ENCODE measurements at places on chromosomes 2 and 18.

GRCh38 chr18:73168236-73168635 is 300.4 kb upstream of the NETO1 start:
- DNase-seq = no peak

DNA sequence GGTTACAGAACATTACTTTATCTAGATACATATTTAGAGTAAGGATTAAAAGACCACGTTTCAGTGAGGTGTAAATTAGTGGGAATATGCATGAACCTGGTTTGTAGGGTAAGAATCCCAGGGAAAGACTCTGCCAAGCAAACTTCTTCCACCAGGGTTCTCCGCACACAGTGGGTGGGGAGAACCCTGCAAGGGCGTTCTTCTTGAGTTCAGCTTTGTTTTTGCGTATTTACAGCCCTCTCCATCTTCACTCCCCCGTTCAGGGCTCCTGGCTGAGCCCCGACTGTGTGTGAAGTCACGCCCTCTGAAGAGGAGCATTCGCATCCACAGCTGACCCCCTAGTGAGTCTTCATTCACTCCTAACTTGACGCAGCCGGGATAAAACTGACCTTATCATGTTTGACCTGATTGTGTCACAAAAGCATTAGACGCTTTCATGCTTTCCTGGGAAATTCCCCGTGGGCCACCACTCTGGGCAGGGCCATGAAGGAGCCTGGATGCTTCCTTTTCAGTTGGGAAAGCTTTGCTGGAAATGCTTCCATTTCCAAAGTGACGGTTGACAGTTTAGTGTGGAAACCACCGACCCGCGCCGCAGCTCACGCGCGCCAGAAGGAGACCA is 1.0 kb downstream of the ALKAL2 start:
- no peak for DNase-seq

DNA sequence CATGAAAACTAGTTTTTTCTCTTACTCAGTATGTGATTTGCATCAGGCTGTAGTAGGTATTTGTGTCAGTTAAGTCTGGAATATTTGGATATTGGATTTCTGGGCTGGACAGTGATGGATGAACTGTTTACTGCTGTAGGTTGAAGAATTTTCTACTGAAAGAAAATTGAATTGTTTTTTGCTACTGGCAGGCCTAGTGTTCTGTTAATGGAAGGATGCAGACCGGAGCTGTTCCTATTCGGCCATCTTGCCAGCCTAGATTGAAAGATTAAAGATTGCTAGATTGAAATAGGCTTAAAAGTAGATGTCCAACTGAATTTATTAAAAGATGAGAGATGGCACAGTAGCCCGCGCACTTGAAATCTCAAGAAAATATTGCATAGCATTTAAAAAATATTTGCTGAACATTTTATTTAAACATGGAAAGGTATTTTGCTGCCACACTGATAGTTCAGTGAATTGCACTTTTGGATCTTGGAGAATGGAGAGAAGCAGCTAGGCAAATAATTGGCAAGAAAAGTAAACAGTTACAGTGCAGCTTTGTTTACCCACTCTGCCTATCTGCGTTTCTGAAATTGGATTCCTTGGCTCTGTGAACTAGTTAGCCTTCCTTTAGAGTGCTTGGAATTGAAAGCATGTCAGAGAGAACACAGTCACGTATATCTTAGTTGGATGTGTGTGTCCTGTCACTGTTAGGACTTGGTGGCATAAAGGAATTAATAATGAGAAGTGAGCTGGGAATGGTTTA is 54.1 kb downstream of the EPB41L5 start:
- DNase-seq = peak; percentile 10

DNA sequence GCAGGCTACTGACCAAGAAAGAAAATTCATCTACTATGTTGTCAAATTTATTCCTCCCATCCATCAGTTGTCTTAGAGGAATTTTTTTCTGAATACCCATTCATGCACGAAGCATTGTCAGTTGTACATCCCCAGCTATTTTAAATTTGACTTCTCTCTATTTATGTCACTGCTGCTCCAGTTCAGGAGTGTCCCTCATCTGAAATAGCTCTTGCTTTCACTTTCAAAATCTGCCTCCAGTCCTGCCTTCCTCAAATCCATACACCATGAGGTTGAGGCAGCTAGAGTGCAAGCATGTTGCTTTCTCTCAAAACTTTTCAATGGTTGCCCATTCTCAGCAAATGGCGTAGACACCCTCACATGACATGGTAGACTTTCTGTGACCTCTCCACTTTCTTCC is 335.4 kb upstream of the CDH2 start:
- DNase-seq = no peak

DNA sequence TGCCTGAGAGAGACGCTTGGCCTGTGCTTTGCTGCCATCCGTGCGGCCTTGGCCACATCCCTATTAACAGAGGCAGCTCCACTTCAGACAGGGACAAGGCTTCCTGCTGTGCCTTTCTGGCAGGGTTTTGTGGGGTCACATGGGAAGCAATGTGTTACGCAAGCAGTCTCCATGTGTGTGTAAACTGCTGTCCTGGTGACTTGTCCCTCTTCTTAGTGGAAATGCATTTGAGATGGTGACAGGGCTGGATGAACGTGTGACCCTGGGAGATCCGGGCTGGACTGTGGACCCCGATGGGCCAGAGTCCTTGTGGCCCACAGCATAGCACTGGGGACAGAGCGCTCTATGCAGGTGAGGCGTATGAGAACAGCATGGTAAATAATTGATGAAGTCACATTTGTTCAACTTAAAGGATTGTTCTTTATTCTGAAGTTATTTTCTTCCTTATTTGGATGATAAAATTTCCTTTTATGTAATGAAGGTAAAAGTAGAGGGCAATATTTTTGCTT is 23.2 kb downstream of the ASB1 start:
- DNase-seq = no peak

- DNase-seq = no peak
Measured at GRCh38 chr2:51723691-51724090, 691.8 kb upstream of the NRXN1 start.

DNA sequence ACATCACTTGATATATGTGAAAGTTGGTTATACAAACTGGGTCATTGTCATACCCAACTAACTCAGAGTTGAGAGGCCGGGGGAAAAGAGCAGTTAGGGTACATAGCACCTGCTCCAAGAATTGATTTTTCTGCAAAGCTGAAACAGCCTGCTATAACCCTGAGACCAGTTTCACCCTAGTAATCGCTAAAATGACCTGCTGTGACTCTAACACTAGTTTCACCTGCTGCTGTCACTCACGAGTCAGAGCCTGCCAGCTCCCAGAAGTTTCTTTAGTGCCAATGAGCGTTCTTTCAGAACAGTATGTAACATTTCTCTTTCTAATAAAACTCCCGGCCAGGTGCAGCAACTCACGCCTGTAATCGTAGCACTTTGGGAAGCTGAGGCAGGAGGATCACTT is 28.0 kb downstream of the SRSF7 start:
- no peak for DNase-seq

DNA sequence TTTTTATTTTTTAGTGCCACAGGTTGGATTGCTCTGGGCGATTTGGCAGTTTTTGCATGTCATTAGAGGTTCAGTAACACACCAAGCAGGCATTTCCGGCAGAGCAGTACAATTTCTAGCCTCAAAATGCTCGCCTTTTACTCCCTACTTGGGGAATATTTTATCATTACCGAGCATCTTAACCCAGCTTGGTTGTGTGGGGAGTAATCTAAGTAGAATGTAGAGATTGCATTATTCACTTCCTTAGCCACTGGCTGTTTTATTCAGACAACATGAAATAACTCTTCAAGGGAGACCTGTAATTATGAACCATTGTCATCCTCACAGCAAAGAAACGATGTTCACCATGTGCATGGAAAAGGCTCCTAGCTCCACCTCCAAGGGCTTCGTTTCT is 13.1 kb downstream of the GRP start:
- no peak for DNase-seq
